ENCODE measurements at places on chromosomes 2 and 18.

- no peak for DNase-seq
Measured at GRCh38 chr2:169324581-169325260, 37.6 kb downstream of the LRP2 start.

GRCh38 chr2:112615051-112615450 lies 30.6 kb downstream of the CHCHD5 start:
- DNase-seq: no peak

GRCh38 chr18:70649683-70650082 lies 360.8 kb downstream of the SOCS6 start:
- no peak for DNase-seq

GRCh38 chr2:72109291-72109690 lies 38.4 kb downstream of the CYP26B1 start:
- no peak for DNase-seq

DNA sequence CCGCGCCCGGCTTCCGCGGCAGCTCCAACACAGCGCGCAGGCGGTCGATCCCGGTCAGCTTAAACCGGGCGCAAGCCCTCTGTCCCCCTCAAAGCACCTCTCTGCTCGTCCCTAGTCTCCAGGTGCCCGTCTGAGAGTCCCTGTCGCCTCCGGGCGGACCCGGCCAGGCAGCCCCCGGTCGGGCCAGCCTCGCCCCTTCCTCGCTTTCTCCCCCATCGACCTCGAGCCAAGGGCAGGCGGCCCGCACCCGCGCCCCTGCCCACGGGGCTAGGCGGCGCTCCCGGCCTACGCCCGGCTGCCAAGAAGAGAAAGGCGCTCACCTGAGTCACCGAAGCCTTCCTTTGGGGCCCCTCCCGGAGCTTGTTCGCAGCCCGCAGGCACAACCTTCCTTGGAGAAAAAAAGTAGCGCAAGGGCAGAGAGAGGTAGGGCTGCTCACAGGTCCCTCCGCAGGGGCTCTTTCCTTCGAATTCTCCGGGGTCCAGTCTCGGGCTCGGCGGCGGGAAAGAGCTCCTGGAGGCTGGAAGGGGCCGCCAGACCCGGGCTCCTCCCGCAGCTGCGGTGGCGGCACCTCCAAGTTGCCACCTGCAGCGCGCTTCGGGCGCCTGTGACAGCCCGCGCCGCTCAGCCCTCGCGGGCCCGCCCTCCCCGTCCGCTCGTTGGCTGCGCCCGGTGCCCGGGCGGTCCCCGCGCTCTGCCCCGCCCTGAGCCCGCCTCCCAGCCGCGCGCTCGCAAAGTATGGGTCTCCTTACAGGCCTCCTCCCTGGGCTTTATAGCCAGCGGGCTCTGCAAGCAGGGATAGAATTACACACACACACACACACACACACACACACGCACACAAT lies 86.5 kb upstream of the EPB41L3 start:
- DNase-seq: peak; percentile 40

DNA sequence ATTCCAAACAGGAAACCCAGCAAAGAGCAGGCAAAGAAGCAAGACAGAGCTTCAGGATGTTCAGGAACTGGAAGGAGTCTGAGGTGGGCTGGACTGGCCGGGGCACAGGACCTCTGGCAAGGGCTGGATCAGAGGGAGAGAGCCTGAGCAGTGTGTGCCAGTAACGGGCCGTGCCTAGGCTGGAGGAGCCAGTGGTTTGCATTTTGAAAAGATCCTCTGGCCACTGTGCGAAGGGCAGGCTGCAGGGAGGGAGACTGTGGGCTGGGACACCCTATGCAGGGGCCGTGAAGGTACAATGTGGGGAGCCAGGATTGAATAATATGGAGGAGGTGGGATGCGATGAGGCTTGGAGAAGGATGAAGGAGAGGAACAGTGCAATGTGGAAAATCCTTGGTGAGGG lies 6.2 kb upstream of the SDC1 start:
- DNase-seq: no peak

- peak; percentile 42 for DNase-seq
Measured at GRCh38 chr18:9017167-9017904, 85.2 kb upstream of the NDUFV2 start.

- DNase-seq: no peak
Measured at GRCh38 chr2:239533569-239534316, 132.9 kb upstream of the HDAC4 start.

- DNase-seq: no peak
Measured at GRCh38 chr2:152492911-152493310, 157.9 kb downstream of the FMNL2 start.

- DNase-seq: no peak
Measured at GRCh38 chr2:68357605-68358337, 7.3 kb upstream of the PLEK start.

DNA sequence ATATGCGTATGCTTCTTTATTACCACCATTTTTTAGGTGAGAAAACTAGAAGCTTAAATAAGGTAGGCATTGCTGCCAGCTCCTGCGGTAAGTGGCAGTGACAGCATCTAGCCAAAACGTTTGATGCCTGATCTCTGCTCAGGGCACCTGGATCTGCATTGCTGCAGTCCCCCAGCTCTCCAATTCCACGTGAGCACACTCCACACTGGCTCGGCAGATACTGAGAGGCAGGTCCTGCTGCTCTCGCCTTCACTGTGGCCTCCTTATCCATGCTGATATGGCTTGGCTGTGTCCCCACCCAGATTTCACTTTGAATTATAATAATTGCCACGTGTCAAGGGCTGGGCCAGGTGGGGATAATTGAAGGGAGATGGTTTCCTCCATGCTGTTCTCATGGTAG lies 160.9 kb downstream of the CTIF start:
- no peak for DNase-seq

DNA sequence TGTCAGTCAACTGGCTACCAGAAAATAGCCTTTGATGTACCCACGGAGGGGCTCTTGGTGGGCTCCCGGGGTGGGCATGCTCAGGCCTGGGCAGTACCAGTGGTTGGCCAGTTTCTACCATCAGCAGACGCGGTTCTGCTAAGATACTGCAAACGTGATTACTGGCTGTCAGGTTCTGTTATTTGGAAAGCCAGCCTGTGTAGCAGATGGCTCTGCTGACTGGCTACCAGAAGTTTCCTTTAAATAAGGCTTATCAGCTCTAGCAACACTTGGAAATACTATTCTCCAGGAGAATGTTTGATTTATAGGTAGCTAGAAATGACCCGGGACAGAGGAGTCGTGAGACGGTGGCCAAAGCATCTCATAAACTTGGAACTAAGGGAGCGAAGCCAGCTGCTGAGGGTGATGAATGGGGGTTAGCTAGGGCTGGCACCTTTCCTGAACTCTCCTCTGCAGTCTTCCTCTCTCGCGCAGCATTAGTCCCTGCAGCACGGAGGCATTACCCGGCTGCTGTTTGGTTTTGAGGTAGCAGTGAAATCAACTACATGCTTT lies 171.9 kb downstream of the AGAP1 start:
- DNase-seq: no peak

GRCh38 chr2:198498516-198498915 lies 694.1 kb downstream of the PLCL1 start:
- DNase-seq: no peak
